ENCODE measurements at places on chromosomes 4 and X.

- DNase-seq: no peak
These were observed 6.8 kb downstream of the SEPTIN6 start for GRCh38 chrX:119686087-119686691.

DNA sequence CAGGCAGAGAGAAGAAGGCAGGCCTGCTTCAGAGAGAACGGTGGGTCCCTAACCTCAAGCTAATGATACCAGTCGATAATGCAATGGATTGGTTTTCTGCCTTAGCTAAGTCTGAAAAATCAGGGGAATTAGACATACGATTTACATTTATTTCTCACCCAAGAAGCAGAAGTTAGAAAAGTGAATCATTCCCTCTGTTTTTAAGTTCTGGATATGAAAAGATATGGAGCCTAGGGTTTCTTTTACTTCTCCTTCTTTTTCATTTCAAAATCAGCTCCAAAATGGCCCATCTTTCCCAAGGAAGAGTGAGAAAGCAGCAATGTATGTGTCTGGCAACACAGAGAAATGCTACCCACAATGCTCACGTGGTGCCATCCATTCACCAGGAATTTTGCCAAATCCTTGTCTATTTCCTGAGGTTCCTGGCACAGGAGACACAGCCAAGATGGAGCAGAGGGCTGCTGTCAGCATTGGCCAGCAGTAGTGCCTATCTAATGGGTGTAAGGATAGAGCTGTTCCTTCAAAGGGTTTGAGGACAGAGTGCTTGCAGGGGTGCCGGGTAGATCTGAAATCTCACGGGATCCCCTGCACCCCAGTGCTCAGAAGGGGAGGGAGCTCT lies 231.5 kb downstream of the MAML3 start:
- DNase-seq: no peak

DNA sequence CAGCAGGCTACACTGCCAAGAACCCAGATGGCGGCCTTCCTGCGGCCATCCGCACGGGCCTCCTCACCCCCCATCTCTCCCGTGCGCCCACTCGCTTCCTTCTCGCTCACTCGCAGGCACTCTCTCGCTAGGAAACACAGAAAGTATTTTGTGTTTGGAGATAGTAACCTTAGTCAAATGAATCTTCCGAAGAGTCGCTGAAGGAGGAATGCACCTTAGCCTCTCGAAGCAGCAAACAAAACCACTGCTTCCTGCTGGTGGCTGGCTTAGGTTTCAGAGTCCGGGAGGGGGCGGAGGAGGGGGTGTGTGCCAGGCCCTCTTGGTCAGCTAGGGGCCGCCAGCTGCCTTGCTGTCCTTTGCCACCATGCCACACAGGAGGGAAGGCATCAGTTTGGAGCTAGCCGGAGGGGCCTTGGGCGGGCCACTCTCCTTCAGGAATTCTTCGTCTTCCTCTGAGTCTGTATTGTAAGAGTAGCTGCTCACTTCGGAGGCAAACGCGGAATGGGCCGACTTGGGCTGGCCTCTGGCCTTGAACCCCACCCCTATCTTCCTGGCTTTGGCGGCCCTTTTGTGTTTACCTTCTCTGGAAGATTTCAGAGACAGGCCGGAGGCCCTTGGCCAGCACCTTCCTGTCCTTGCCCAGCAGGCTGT lies 73.2 kb upstream of the UCP1 start:
- peak; percentile 48 for DNase-seq

- no peak for DNase-seq
These were observed 27.9 kb upstream of the EXOC1L start for GRCh38 chr4:55791666-55792065.

DNA sequence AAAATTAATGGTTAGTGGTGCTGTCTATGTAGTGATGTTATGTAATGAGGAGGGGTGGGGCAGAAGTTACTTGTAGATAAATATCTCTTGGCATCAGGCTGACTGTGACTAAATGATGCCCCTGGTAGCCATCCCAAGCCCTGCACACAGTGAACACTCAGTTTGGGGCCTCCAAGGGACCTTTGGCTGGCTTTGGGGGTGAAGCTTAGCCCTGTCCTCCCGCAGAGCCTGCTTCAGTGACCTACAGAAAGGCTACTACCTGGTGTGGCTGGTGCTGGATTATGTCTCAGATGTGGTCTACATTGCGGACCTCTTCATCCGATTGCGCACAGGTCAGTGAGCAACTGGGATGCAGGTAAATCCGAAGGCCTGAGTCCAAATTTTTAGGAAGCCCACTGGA lies 7.8 kb downstream of the CNGA2 start:
- DNase-seq: no peak

- no peak for DNase-seq
These were observed 10.4 kb downstream of the ACOT9 start for GRCh38 chrX:23732704-23733103.

- DNase-seq: no peak
These were observed 53.3 kb downstream of the CAMK2D start for GRCh38 chr4:113708250-113708649.

DNA sequence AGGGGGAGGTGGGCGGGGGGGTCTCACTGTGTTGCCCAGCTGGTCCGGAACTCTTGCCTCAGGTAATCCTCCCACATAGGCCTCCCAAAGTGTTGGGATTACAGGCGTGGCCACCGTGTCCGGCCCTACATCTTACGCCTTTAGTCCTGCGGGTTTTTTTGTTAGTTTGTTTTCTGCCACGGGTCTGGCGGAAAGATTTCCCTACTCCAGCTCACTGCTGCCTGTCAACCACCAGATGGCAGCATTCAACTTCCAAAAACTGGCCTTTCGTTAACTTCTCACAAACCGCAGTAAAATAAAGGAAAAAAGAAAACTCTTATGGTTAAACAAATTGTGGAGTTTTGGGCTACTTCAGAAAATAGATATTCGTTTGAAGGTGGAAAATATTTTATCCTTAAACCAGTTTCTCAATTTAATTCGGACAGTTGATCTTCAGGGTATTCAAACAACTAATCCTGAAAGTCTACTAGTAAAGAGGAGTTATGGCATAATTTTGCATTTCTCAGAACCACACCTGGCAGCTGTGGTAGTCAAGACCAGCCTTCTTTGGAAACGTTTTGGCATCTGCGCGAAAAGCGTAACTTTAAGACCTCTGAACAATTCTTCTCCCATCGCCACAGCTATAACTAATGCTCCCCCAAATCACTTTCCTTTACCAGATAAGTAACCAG lies 41.1 kb downstream of the LUZP4 start:
- peak; percentile 26 for DNase-seq
